Stimulated activated CD4-positive, alpha-beta T cell treated with anti-CD3 and anti-CD28 coated beads, Interleukin-1b, Interleukin-23, amount 100 ng/mL, for 4 hours (primary cell): ENCODE measurements at places on chromosomes 3 and 15.

- peak; percentile 20 for DNase-seq
Measured at GRCh38 chr3:71784914-71785531, at the start of gene PROK2. Gene PROK2, minus strand, starts transcription at chr3:71785148. Its CDS starts 96 bp downstream, at chr3:71785052.

- no peak for DNase-seq
Measured at GRCh38 chr3:171704002-171704401, 106.3 kb downstream of the PLD1 start.

GRCh38 chr15:47955021-47955420 lies 165.8 kb upstream of the SLC24A5 start:
- no peak for DNase-seq

GRCh38 chr3:187673012-187673411 lies 2.8 kb upstream of the SST start:
- DNase-seq, result no peak
